HTR-8/SVneo (cell line): ENCODE measurements at places on chromosomes 3 and 15.
A peak's percentile ranks its signal among the peaks of the same experiment; 100 is the strongest.

GRCh38 chr15:86267892-86268291, 188.2 kb downstream of the AGBL1 start:
- DNase-seq, result no peak

DNA sequence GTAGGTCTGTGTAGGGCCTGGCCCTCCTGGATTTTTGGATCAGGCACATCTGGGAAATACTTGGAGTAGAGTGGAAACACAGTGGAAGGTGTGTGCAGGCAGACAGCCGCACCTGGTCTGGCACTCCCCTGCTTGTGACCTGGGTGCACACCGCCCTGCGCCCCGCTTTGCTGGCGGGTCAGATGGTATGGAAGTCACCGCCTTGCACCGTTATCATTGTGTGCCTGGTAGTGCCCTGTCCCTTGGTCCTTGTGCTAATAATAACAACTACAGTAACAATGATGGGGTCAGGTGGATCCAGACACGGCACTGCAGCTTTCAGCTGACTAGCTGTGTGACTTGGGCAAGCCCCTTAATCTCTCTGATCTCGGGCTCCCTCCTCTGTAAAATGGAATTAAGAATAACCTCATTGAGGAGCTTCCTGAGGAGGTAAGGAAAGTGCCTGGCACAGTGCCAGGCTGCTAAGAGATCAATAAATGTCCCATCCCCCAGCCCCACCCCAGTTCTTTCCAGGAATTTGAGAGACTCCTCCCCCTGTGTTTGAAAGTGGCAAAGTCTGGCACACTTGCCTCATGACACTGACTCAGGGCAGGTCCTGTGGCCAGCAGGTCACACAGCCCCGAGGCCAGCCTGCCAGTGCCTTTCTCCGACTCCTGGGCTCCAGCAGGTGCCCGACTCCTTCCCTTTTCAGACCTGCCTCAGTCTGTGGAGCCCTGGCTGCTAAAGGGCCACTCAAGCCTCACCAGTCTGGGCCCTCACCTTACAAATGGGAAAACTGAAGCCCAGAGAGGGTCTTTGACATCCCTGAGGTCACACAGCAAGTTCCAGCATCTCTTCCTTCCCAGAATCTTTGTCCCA, 9.8 kb downstream of the ISG20 start:
- no peak for DNase-seq

DNA sequence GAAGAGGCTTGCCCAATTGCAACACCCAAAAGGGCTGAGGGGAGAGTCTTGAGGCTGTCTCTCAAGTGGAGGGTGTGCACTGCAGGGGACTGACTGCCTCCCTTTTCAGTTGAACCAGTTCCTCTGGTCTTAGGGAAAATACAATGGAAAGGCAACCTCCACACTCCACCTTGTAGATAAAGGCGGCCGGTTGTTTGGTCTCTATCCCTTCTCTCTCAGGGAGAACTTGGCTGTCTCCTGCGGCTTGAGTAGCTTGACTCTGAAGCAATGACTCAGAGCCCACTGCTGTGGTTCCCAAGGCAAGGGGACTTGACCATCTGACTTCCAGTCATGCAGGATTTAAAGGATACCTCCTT, 143.2 kb upstream of the UMPS start:
- no peak for DNase-seq

DNA sequence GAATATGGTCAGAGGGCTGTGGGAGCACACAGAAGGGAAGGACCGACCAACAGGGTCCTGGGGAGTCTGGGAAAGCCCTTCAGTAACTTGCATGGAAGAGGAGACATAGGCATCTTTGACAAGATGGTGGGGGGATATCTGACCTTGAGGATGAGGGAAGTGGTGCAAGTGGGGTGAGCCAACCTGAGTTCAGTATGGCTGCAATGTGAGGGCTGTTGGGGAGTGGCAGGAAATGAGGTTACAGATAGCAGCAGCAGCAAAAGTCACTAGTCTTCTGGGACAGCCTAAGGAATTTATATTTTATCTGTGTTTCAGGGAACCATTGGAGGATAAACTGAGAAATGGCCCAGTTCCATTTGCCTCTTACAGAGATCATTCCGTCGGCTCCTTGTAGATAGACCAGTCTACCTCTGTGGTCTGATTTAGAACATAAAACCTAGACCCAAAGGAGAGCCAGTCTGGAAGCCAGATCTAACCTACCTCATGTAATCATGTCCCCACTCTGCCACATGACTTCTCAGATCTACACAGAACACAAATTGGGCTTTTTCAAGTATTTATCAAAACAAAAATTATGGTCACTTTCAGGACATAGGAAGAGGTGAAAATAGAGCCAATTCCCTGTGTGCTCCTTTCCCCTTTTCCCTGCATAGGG, 75.6 kb downstream of the ST6GAL1 start:
- no peak for DNase-seq

DNA sequence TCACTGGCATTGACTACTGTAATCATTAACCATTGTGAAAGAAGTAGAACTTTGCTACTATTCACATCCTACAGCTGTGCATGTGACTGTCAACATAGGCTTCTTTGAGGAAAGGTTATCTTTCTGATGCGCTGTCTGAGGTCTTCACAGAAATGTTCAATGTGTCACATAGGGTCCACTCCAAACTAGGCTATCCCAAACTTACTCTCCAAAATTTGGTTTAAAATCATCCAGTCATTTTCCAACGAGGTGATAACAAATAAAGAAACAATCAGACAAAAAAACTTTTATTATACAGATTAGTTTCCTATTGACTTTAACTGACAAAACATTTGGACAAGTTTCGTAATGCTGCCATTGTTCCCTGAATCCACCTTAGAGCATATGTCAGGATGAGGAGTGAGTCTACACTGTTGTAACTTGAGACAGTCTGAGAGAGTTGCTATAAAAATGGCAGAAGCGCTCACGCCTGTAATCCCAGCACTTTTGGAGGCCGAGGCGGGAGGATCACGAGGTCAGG, 511.6 kb downstream of the PLOD2 start:
- no peak for DNase-seq

- no peak for DNase-seq
Observed at GRCh38 chr15:99677540-99678134, 55.6 kb downstream of the LYSMD4 start.

GRCh38 chr3:171307988-171308387, 152.2 kb downstream of the TNIK start:
- no peak for DNase-seq

DNA sequence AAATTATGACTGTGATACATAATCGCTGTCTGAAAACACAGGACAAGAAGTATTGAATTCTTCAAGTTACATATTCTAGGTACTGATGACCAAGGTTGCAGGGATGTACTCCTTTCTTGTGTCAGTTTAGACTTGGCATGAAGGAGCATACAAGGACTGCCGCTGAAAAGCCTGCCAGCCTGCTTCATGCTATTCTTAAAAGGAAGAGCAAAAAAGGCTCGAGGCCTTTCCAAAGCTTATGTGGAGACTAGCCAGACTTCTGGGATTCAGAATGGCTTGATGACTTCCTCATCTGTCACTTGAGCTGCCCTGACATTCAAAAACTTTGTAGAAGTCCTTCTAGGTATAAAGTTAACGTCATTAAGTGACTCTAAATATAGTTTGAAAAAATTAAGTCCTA, 92.0 kb downstream of the CADM2 start:
- no peak for DNase-seq

GRCh38 chr3:140898340-140899180, 43.1 kb upstream of the SLC25A36 start:
- DNase-seq, result peak; percentile 54

DNA sequence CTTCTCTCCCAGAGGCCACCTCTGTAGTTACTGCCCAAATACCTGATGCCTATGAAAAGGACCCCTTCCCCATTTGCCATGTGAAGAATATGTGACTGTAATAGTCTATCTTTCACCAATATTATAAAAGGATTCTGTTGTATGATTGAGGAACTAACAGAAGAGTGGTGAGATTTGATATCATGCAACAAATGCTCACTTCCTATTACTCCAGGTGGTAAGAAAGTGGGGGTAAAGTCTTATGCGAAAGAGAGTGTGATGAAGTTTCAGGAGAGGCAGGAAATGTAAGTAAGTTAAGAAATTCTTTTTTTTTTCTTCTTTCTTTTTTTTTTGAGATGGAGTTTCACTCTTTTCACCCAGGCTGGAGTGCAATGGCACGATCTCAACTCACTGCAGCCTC, 24.4 kb upstream of the RAP2B start:
- no peak for DNase-seq

DNA sequence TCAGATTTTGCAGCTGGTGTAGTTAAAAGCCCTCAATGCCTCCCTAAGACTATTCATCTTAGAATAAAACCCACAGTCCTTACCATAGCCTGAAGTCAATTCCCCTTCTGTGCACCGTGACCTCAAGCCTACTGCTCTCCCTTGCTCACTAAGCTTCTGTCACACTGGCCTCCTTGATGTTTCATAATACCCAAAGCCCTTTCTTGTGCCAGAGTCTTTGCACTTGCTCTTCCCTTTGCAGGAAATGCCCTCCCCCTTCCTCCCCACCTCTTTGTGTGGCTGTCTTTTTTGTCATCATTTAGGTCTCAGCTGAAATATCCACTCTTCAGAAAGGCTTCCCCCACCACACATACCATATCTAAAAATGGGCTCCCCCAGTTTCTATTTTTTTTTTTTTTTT, 4.2 kb upstream of the PLEKHO2 start:
- no peak for DNase-seq

DNA sequence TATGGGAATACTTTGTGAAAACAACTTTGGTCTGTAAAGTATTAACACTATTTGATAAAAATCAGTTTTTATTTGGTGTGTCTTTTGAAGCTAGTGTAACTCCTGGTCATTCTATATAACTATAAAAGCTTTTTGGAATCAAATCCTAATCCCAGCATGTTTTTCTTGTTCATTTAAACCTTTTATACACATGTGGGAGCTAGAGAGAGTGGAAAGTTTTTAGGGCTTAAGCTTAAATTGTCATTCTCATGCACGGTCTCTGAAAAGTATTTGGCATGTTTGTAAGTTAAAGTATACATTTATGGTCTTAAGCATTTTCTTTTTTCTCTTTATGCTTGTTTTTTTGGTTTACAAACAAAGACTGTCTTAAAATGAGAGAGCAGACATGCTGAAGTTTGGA, 83.4 kb upstream of the RARB start:
- DNase-seq, result no peak

- no peak for DNase-seq
Observed at GRCh38 chr15:94457661-94458060, 226.3 kb downstream of the MCTP2 start.

DNA sequence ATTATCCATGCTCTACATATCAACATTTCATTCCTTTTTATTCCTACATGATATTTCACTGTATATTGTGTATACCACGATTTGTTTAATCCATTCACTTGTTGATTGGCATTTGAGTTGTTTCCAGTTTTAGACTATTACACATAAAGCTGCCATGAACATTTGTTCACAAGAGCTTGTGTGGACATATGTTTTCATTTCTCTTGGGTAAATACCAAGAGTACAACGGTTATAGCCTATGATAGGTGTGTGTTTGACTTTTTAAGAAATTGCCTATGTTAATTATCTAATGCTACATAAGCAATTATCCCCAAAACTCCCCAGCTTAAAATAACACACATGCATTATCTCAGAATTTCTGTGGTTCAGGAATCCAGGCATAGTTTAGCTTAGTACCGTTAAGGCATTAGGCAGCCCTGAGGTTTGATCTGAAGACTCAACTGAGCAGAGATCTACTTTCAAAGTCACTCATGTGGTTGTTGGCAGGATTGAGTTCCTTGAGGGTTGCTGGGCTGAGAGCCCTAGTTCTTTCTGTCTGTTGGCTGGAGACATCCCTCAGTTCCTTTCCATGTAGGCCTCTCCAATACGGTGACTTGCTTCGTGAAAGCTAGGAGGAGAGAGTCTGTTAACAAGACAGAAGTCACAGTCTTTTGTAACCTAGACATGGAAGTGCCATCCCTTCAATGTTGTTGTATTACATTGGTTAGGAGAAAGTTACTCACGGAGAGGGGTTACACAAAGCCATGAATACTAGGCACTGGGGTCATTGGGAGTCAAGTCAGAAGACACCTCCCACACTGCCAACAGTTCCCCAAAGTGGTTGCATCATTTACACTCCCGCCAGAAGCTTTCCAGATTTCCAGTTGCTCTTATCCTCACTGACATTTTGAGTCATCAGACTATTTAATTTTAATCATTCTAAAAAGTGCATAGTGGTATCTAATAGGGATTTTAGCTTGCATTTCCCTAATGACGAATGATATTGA, 21.0 kb upstream of the PCSK6 start:
- no peak for DNase-seq

- DNase-seq, result no peak
Observed at GRCh38 chr3:57889807-57890206, 118.4 kb upstream of the FLNB start.

DNA sequence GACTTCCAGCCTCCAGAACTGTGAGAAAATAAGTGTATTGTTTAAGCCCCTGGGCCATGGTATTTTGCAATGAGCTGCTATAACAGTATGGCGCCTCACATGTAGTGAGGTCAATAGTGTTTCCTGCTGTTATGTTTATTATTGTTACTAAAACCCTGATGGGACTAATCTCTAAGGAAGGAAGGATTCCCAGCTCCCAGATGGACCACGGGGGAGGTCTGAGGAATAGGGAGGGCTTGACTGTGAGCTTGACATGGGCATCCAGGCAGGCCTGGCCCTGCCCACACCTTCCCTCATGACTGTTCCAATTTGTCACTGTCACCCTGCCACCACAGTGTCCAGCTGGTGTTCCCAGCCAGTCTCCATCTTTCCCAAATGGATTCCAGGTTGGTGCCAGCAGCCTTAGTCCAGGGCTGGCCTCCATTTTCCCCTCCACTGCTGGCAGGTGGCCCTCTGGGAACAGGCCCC, 14.5 kb upstream of the SLC41A3 start:
- DNase-seq, result no peak

DNA sequence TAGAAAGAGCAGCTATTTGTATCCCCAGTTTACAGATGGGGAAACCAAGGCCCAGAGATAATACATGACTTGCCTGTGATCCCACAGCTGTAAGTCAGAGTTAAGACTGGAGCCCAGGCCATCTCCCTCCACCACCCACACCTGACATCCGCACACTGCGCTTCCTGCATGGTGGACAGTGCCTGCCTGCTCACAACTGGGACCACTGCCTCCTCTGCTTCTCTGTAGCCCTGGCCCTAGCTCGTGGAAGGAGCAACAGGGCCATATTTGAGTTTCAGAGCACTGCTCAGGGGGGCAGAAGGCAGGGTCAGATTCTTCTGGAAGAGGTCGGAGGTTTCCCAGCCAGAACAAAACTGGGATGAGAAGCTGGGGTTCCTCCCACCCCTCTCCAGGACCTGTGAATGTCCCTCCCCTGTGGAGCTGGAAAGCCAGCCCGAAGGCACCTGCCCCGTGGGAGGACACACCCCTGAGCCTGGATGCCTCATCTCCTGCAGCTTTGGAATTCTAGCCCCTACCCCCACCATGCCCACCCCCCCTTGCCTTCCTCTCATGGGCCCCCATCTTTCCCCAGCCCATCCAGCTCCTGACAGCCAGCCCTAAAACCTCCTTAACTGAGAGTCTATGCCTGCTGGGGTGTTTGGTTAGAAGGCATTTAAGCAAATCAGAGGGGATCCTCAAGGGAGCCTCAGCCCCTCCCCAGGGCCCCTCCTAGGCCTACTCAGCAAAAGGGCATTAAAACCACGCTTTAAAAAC, 100.1 kb downstream of the TPRA1 start:
- DNase-seq, result no peak

- DNase-seq, result no peak
Observed at GRCh38 chr3:140416666-140417065, 261.2 kb upstream of the TRIM42 start.
